ENCODE measurements at places on chromosomes 4 and X.

- no peak for DNase-seq
Measured at GRCh38 chrX:40081679-40082068, 16.1 kb downstream of the BCOR start.

- no peak for DNase-seq
Measured at GRCh38 chr4:96099031-96099430, 259.1 kb downstream of the PDHA2 start.

GRCh38 chrX:31836479-31836878, 764.6 kb upstream of the FTHL17 start:
- no peak for DNase-seq

DNA sequence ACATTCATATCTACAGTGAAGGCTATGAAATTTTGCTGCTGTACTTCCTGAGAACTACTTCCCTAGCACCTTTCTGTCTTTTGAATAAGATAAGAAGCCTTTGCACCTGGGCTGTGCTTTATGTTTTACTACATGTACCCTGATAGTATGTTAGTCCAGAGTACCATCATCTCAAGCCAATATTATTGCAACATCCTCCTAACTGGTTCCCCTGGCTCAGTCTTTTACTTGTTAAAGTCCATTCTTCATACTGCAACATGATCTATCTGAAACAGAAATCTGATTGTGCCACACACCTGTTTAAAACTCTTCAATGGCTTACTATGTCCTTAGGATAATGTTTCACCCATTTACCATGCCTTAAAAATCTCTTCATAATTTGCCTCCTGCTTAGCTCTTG, 102.3 kb downstream of the AGTR2 start:
- no peak for DNase-seq

GRCh38 chr4:72006586-72006985, 25.2 kb upstream of the NPFFR2 start:
- no peak for DNase-seq

Measured in mesenteric fat pad (tissue), 1 donor.